ENCODE measurements at places on chromosomes 7 and 10.

DNA sequence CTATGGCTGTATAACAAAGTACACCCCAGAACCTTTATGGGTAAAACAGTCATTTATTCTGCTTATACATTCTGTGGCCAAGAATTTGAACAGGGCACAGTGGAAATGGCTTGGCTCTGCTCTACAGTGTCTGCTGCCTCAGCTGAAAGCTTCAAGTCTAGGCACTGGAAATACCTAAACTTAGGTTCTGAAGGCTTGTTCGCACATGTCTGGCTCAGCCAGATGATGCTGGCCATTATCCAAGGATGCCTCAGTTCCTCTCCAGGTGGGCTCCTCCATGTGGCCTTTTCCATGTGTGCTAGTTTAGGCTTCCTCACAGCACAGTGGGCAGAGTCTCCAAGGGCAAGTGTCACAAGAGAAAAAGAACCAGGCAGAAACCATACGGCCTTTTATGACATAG lies 76.8 kb downstream of the RALA start:
- no peak for DNase-seq

- DNase-seq: no peak
Observed at GRCh38 chr7:16880554-16880953, 1.2 kb downstream of the AGR3 start.

DNA sequence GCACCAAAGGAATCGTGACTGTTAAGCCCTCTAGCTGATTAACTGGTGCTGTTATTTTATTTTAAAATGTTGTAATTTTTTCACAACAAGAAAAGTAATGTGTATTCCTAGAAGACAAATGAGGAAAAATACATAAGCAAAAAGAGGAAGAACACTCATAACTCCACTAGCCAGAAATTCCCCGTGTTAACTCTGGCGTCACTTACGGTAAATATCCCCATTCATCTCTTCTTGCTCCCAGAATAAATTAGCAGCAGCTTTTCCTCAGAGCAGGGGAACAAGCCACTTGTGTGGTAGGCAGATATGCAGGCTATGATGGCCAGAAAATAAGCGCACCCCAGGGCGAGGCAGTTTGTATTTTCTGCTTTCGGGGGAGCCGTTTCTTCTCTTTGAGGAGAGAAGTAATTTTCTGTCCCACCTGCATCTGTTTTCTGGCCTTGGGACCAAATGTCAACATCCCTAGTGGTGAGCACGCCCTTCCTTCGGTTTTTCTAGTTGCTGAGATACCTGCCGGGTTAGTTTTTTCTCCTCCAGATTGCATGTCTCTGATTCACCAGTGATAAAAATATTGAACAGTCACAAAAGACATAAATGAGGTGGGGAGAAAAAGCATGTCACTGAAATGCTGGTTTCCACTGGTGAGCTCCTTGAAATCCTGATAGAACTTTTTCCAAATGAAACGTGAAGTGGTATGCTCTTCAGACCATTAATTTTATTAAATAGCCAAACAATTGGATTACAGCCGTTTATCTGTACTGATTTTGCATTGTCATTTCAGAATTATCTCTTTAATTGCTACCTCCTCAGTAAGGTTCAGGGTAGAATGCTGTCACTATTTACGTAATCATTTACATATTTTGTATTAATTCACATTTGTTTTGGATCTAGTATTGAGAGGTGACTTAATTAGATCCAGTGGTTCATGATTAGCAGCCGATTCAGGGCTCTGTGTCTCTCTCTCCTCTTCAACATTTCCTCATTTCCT lies 268.1 kb downstream of the CAMK1D start:
- DNase-seq: no peak

DNA sequence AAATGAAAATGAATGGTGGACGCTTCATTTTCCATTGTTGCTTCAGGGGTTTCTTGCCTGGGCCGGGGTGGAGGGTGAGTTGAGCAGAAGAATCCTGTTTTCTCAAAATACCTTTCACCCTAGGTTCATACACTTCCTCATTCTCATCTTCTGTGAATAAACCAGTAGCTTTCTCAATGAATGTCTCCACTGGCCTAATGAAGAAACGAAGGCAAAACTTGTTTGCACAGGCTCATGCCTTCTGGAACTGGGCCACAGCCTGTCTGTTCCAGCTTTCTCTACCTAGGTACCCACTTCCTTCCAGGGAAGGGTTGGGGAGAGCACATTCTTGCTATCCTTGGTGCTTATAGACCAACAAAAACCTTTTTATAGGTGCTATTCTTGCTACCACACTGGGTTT lies 21.3 kb downstream of the STMP1 start:
- DNase-seq: no peak

- DNase-seq: peak; percentile 32
Observed at GRCh38 chr7:139035586-139036353, at the start of gene ZC3HAV1L. ZC3HAV1L (minus strand) TSS chr7:139036042; CDS start chr7:139036017, 25 bp downstream.

- DNase-seq: no peak
Observed at GRCh38 chr7:1455241-1455939, 3.9 kb downstream of the MICALL2 start.

DNA sequence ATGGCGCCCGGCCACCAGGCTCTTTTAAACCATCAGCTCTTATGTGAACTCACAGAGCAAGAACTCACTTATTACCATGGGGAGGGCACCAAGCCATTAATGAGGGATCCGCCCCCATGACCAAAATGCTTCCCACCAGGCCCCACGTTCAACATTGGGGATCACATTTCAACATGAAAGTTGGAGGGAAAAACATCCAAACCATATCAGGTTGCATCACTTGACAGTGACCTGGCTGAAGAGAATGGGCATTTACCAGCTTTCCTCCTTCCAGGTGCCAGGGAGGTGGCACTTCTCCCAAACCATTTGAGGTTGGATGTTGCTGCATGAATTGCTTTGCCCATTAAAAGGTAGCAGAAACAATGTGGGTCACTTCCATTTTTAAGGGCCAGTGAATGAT lies 115.6 kb upstream of the TNS3 start:
- DNase-seq: no peak

Measured in fibroblast of the conjunctiva (primary cell).